Left ventricle myocardium superior (tissue), 1 donor: ENCODE measurements at places on chromosomes 11 and 22. TPM values are rescaled to one million over a fixed set of nuclear protein-coding genes. Genes with fewer than 3 reads are reported as not detected.

SLC25A18 gene
- 2.2 TPM for total RNA-seq

CSNK1E gene
- total RNA-seq = 72.6 TPM

TCN2 gene
- 14.6 TPM for total RNA-seq

- DNase-seq = no peak
Observed at GRCh38 chr11:10381736-10382135, 73.3 kb upstream of the AMPD3 start.

DNA sequence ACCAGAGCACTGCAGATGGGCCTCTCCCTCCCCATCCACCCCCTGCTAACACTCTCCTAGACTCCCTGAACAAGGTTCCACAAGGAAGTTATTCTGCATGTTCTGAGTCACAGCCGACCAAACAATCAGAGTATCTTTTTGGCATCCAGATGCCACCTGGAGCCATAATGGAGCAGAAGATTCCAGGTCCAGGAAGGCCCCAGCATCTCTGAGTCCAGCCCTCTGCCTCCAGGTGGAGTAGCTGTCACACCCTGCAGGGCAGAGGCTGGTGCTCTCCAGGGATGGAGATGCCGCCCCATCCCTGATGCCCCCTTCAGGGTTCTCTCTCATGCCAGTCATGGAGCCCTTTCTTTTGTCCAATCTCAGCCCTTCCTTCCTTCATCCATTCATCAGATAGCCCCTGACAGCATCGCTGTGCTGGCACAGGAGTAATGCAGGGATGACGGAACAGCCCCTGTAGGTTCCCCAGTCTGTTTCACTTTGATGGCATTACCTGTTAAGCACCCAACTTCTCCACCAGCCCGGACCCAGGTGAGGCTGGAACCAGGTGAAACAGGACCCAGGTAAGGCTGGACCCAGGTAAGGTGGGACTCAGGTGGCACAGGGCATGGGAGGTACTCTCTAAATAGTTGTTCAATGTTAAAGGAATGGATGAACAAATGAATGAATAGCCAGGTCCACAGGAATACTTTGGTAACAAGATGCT lies 20.1 kb upstream of the TSKU start:
- DNase-seq = no peak

- no peak for DNase-seq
Observed at GRCh38 chr11:14949437-14950147, 22.6 kb downstream of the CALCA start.

LZTR1 gene
- total RNA-seq = 24.4 TPM

GRCh38 chr11:118290923-118291322 lies 13.6 kb upstream of the CD3E start:
- no peak for DNase-seq

GRCh38 chr22:28837640-28838039 lies 37.3 kb upstream of the XBP1 start:
- DNase-seq = no peak

DNA sequence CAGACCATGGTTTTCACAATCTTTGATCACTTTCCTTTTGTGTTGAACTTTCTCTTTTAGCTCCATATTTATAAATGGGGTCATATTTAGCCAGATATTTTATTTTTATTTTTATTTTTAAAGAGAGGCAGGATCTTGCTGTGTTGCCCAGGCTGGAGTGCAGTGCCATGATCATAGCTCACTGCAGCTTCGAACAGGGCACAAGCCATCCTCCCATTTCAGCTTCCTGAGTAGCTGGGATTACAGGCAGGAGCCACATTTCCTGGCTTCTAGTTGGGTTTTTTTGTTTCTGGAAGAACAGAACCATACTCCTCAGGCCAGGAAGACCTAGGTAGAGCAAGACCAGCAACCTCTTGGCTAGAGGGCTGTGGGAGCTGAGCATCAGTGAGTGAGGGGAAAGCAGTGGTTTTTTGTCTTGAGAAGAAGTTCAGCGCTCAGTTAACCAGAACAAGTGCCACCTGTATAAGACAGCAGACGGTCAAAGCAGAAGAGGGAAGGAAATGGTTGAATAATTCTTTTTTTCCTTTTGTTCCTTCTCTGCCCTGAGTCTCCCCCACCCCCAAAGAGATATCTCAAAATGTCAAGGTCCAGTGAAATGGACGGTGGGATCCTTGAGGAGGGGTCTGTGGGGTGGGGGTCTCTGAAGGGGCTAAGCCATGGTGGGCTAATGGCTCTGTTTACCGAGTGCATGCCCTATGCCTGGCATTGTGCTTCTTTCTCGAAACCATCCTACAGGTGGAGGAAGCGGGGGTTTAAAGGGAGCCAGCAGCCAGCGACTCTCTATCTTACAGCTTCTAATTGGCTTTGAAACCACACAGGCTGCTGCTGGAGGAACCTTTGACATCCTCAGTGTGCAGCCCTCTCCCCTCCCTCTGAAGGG lies 63.0 kb downstream of the PTPRJ start:
- no peak for DNase-seq

DNA sequence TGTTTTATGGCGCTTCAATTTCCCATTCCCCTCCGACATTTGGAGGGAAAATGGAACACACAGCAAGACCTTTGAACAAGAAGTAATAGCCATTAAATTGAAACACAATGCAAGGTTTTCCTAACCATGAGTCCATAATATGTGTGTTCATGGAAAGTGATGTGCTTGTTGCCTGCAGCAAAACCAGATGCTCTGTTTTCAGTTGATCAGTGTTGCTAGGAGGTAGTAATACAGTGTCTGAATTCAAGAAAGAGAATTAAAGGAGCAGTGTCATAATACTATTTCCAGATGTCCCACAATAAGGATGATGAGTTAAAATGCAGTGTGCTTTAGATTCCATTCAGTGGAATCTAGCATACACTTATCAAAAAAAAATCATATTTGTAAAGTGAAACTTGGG lies 637.4 kb upstream of the API5 start:
- no peak for DNase-seq

- no peak for DNase-seq
Observed at GRCh38 chr11:100752371-100753171, 65.5 kb downstream of the ARHGAP42 start.

DNA sequence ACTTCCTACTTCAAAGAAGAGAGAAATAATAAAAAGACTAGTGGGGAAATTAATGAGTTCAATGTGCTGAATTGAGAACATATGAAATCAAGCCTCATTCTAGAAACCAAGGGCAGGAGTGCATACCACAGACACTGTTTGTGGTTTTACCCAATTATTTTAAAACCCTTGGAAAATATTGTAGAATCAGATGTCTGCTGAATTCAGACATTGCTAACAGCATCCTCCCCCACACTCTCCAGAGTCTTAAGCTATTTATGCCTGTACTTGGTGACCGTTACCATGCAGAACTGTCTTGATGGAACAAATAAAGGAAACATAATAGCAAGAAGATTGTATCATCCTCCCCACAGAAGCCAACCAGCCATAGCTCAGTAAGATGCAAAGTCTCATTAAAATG lies 850.1 kb downstream of the NTM start:
- DNase-seq = no peak

- DNase-seq = no peak
Observed at GRCh38 chr11:34140149-34140548, 34.7 kb downstream of the NAT10 start.

MEI1 gene
- 0.57 TPM for total RNA-seq

GALR3 gene
- total RNA-seq = not detected
